ENCODE measurements at places on chromosomes 1 and 21.

DNA sequence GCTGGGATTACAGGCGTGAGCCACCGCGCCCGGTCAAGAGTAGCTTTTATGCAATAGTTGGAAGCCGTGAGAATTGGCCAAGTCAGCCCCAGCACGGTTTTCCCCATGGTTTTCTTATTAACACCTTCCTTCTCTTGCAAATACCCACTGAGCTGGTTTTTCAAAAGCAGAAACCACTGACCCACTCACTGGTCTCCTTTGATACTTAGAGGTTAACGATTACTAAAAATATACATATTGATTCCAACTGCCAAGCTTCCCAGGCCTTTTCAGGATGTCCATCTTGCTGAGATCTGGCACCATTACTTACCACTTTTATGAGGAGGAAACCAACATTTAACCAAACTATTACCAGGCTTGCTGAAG is 25.9 kb upstream of the TARDBP start:
- DNase-seq = no peak

DNA sequence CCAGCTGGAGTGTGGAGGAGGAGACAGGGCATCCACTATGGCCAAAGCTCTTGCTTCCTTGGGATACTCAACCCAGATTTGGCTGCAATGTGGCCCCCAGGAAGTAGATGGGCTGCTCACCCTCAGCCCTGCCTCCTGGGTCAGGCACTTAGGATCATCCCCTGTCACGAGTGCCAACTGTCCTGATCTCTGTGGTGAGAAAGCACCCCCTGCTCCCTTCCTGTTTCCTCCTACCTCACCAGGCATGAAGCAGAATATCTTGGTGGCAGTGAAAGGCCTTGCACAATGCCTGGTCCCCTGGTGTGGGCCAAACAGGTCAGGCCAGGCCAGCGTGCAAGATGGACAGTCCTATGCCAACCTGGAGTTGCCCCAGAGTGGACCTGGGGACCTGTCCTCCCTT is 211.7 kb downstream of the GRIK3 start:
- no peak for DNase-seq

DNA sequence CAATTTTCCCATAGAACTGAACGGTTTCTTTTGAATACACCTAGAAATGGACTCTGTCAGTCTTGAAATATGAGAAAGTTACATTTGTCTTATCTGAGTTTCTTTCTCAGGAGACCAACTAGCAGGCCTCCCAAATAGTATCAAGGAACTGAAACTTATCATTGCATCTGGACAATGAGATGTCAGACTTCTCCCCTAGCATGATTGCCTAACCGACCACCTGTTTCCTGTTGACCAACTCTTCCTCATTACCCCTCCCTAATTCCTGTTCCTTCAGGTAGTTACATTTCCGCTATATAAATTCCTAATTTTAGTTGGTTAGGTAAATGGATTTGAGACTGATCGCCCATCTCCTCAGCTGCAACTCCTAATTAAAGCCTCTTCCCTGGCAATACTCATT is 1587.3 kb downstream of the NCAM2 start:
- no peak for DNase-seq

- no peak for DNase-seq
These were observed 17.5 kb upstream of the CLDN8 start for GRCh38 chr21:30233228-30234020.

DNA sequence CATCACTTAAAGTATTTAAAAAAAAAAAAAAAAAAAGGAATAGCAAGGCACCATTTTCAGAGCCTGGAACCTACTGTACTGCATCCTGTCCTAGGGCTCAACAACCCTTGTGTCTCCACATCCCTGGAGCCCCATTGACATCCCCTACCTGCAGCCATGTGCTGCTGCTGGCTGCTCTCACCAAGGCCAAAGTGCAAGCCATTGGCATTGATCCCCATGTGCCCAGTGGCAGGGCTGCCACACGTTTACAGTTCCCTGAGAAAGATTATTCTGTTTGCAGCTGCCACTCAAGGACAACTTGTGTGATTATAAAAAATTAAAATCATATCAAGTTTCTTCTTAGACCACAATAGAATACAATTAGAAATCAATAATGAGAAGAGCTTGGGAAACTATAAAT is 129.9 kb downstream of the LHX8 start:
- DNase-seq = no peak

DNA sequence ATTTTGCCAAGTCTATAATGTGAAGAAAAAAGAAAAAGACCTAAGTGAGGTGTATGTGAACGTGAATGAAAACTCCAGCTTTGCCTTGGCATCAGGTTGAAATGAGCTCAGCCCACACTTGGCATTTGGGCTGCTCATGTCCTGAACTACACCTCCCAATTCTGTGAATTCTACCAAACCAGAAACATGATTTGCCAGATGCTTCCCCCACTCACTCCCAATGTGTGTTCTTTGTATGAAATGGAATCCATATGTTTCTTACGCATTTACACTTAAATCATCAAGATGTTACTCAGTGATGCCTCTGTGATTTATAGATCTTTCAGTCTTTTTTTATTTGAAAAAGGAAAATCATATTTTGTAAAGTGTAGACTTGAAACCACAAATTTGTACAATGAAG is 32.8 kb upstream of the RUNX1 start:
- DNase-seq = no peak

- no peak for DNase-seq
These were observed 2.8 kb upstream of the C1orf162 start for GRCh38 chr1:111471012-111471411.

- DNase-seq = no peak
These were observed 219.4 kb downstream of the SLC35F3 start for GRCh38 chr1:234123867-234124266.

DNA sequence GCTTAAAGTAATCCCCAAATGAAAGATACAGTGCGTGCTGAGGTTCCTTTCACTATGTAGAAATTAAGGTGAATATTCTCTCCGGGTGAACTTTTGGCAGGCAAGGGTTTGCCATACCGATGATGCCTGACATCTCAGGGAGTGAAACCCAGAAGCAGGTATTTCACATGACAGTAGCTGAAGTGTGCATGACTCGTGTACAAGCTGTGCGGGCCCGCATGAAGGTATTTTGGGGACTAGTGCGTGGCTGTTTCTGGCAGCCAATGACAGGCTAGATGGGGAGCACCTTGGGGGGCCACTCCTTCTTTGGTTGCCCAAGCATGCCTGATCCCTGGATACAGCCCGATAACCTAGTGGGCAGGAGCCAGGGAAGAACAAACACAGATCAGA is 569.0 kb downstream of the SMYD3 start:
- no peak for DNase-seq

GRCh38 chr1:210800301-210800700 is 333.6 kb downstream of the KCNH1 start:
- no peak for DNase-seq

DNA sequence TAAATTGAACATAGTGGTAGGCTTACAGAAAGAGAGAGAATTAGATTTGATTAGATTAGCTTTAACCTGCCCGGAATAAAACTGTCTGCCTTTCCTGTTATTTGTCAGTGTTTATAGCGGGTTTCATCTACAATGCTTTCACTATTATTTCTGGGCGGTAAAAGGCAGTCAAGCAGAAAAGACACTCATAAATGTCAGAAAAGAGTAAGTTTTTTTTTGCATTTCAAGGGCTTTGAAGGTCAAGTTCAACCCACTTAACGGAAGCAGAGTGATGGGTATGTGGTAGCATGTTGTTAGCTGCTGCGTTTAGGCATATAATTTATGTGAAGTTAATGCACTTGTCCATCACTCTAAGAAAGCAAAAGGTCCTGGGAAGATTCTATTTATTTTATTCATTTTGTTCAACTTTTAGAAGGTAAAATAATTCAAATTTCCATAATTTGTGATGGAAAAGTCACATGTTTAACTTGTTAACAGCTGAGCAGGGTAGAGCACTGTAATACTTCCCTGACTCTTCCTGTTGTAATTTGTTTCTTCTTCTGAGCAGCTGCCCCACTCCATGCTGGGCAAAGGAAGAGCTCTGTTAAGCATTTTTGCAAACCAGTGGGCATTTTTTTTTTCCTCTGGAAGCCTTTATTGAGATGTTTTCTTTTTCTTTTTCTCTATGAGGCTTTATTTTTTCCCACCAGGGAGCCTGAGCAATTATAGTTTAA is 220.1 kb downstream of the ST6GALNAC3 start:
- no peak for DNase-seq

DNA sequence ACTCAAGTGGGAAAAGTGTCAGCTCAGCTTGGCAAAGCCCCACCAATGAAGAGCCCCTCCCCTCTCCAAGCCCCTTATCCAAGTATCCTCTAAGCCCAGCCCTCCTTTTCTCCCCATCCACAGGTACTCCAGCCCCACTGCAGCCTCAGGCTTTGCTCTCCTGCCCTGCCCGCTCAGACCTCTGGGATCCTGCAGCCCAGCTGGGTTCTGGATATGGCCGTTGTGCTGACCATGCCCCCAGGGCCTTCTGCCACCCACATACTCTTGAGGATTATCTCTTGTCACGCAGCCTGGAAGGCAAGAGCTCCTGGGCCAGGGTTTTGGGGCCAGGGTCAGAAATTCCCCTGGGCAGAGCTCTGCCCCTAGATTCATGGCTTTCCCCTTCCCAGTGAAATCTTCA is 4.7 kb downstream of the SHISA4 start:
- DNase-seq = no peak

DNA sequence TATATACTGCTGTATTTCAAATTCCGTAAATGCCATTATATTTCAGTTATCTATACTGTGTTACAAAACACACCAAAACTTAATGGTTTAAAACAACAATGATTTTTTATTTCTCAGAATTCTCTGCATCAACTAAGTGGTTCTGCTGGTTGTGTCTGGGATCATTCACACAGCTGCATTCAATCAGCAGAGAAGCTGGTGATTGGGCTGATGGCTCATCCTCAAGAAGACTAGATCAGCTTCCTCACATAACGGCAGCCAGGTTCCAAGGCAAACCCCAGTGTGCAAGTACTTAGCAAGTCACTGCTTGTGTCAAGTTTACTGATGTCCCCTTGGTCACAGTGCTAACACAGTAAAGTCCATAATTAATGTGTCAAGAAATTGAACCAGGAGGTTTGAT is 86.3 kb upstream of the VANGL1 start:
- no peak for DNase-seq

GRCh38 chr1:209752890-209753289 is 3.0 kb upstream of the TRAF3IP3 start:
- no peak for DNase-seq

- DNase-seq = no peak
These were observed 521.9 kb upstream of the PRMT6 start for GRCh38 chr1:106534612-106535011.

GRCh38 chr1:37862330-37862729 is 2.9 kb upstream of the MTF1 start:
- DNase-seq = no peak

DNA sequence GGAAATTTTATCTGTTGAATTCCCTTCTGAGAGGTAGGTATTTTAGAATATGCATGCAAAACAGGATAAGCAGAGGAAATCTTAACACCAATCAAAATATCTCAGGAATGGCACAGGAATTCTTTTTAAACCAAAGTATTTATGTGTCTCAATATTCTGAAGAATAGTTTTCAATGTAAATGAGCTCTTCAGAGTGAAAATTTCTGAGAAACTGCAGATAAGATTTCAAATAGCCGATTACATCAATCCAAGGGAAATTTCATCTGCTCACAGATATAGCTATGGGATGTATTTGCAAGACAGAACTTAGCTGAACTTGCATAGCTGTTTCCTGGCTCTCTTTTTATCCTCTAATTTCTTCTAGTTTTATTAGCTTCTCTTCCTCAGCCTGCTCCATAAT is 209.5 kb downstream of the GRIK1 start:
- no peak for DNase-seq

DNA sequence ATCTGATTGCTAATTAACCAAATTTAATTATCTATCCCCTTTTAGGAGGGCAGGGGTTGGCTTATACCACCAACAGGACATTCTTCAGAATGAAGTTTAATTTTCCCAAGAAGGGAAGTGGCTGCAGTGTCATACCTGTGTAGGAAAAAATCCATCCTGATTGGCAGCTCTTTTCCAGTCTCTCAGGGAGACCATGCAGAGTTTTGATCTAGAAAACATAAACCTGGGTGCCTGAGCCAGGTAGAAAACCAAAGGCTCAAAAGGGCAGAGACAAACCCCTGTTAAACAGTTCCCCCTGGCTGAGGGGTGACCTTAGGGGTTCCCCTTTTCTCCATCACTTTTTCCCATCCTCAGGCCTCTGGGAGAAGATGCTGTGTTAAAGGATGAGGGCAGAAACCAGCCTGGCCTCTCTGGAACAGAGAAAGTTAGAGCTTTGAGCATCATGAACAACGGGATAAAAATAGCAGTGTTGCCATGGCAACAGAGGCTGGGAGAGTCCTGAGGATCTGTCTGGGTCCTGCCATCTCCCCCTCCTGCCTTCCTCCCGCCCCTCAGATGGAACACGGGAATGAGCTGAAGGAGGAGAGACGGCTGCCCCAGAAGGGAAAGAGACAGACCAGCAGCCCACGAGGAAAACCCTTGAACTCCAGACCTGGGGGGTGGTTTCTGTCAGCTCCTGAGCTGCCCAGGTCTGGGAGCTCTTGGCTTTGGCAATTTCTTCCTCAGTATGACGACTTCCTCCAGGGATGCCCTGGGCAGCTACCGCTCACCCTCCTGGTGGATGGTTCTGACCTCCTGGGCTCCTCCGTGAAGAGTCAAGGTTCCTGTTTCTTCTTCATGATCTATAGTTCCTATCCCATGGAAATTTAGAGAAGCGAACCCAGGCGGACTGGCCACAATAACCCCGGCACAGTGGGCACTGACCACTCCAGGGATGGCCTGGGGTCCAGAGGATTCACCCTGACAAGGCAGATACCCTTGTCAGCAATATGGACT is 14.0 kb upstream of the LEMD1 start:
- no peak for DNase-seq

- DNase-seq = no peak
These were observed 120.5 kb downstream of the IER5 start for GRCh38 chr1:181208967-181209366.

- DNase-seq = no peak
These were observed 802.9 kb upstream of the ADAMTS5 start for GRCh38 chr21:27769763-27770162.

DNA sequence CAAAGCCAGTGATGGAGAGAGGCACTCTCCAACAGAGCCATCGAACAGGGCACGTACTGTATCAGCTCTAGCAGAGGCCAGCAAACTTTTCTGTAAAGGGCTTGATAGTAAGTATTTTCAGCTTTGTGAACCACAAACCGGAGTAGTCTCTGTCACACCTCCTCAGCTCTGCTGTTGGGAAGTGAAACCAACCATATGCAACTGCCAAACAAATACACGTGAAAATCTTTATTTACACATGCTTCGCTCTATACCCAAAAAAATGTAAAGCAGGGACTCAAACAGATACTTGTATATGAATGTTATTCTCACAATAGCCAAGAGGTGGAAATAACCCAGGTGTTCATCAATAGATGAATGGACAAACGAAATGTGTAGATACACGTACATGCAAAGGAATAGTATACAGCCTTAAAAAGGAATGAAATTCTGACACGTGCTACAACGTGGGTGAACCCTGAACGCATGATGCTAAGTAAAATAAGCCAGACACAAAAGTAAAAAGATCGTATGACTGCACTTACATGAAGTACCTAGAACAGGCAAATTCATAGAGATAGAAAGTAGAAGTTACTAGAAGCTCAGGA is 39.0 kb downstream of the SETD4 start:
- no peak for DNase-seq

All from SW 1271 (cell line).